Coronary artery (tissue), 2 donors: ENCODE measurements at places on chromosomes 7 and 10.

DNA sequence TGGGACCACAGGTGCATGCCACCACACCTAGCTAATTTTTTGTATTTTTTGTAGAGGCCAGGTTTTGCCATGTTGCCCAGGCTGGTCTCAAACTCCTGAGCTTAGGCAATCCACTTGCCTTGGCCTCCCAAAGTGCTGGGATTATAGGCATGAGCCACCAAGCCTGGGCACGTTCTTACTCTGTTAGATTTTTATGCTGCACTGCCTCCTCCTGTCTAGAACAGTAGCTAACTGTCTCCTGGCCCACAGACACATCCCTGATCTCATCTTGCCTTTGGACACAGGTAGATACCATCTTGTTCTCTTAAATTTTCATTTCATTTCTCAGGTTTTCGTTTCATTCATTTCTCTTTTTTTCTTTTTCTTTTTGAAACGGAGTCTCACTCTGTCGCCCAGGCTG, 41.1 kb downstream of the BLVRA start:
- no peak for DNase-seq

DNA sequence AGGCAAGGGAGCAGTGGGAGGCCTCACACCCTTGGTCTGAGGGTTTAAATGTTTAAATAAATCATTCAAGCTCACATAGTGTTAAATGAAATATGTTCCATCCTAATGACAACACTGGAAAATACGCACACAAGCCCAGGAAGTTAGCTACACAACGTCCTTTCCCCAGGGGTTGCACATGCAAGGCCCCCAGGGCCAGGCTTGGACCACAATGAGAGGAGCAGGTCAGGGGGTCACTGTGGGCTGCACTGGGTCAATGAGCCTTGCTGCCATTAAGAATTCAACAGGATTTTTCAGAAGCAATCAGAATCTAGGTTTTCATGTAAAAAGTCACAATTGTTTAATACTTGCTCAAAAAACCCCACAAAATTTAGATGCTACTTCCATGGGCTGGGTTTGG, 64.9 kb upstream of the ADCY1 start:
- DNase-seq = no peak

- no peak for DNase-seq
These were observed 24.2 kb upstream of the MACC1 start for GRCh38 chr7:20241194-20241910.

DNA sequence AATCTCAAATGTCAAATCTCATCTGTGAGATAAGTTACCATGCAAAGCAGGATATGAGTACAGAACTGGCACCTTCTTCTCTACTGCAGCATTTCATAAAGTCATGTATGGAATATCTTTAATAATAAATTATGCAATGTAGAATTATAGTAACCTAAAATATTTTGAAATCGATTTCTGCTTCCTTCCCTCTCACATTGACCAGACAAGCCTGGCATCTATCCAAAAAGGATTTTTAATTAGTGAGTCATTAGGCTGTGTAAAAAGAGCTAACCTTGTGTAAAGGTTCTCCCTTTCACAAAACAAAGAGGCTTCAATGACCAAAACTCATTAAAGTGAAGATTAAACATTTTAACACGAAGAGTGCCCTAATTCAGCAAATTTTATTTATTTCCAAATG, 48.8 kb upstream of the EXOC6 start:
- DNase-seq = no peak

DNA sequence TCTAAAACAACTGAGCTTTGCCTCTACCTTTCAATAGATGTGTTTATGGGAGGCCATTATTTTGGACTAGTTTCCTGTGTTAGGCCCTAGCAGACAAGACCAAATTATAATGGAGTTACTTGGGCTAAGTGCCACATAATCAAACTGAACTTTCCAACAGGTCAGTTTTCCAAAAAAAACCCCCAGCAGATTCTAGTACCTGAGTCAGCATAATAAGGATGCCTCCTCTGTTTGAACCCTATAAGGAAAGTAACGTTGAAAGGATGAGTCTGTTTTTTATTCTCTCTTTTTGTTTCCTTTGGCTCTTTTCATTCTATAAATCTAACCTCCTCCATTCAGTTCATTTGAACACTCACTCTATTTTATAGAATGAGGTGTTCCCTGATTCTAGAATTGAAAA, 148.1 kb upstream of the FAM3C start:
- no peak for DNase-seq

DNA sequence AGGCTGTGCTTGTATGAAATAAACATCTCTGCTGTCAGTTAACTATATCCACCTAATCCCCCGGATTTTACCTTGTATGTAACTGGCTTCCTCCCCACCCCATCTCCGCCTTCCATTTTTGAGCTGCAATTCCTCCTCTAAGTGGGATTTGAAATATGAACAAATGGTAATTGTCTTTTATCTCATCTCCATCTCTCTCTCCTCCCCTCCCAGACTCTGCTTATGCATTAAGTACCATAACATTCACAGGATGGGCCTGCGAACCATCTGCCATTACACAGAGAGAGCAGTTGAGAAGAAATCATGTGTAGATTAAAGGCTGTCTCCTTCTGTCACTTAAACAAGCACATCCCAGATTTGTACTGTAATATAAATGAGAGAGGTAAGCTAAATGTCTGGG, 1169.9 kb downstream of the TYW1 start:
- peak; percentile 2 for DNase-seq

DNA sequence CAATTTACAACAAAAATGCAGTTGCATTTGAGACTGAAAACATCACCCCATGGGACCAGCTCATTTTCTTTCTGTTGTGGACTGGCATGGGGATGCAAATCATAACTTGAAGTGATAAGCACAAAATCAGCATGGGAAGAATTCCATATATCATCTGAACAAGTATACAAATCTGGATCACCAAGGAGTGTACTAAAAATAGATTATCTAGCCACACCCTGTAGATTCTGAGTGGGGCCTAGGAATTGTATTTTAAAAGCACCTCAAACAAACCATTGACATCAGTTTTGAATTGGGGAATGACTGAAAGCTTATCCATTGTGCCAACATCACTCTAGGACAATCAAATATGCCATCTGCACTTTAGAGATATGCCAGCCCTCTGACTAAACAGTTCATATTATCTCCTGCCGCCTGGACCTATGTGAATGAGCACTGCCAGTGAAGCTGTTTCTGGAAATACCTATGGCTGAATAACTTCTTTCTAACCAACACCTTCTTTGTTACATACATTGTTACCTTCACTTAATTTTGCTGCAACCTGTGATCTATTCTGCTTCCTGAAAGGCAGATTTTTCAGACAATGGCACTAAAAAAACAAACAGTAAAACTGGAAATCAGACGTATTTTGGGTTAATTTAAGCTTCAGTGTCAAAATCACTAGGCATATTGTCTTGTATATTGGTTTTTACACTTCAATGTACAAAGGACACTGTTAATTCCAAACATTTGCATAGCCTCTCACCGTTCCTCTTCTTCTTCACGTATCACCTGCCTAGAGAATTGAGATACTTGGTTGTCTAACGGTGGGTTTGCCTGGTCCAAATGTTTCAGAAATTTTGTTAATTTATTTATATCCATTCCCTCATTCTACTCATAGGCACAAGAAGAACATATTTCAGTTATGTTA, 42.4 kb upstream of the HGF start:
- no peak for DNase-seq

- DNase-seq = no peak
These were observed 48.9 kb downstream of the ZMYND11 start for GRCh38 chr10:184174-184573.

DNA sequence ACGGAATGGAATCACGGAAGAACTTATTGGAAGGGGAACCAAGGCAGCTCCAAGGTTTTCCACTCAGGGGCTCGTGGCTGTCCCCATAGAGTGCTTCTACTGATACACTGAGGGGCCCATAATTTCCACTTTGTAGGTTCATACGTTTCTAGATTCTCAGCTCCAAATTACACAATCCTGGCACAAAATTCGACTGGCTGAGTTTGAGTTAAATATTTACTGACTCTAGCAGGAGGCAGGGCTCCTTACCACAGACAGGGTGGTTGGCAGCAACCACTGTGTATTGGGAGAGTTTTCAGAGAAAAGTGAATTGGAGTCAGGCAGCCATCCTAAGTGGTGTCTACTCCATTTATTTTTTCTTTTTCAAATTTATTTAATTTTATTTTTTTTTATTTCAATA, 55.4 kb upstream of the SEC61G start:
- no peak for DNase-seq

- DNase-seq = no peak
These were observed 124.4 kb upstream of the ZNF804B start for GRCh38 chr7:88635149-88635548.

GRCh38 chr10:128526791-128527375, 400.7 kb upstream of the MKI67 start:
- DNase-seq = no peak

DNA sequence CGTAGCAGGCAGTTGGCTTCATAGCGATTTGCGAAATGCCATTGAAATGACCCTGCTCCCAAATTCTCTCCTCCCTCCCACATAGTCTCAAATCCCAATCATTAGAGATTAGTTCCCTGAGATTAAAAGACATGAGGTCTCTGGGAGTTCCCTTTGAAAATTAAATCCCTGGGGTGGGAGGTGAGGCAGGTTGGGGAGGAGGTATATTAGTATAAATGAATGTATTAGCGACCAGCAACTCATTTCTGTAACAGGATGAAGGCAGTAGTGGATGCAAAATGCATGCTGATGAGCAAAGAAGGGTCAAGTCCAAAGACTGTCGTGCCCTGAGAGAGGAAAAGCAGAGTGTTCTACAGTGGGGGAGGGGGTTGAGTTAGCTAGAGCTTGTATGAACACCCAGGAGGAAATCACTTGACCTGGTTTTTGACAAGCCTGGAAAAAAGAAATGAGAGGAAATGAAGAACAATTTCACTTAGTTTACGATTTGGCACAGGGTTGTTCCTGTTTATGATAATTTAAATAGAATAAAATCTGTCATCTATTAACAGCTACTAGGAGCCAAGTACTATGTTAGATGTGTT, 79.6 kb upstream of the MTPN start:
- DNase-seq = no peak

GRCh38 chr10:123766012-123766411, 99.9 kb downstream of the GPR26 start:
- DNase-seq = no peak

- no peak for DNase-seq
These were observed 62.8 kb downstream of the CDH23 start for GRCh38 chr10:71459513-71459912.

GRCh38 chr10:129894698-129895097, 69.4 kb downstream of the EBF3 start:
- no peak for DNase-seq

GRCh38 chr7:101466871-101467270, 104.2 kb downstream of the COL26A1 start:
- no peak for DNase-seq

DNA sequence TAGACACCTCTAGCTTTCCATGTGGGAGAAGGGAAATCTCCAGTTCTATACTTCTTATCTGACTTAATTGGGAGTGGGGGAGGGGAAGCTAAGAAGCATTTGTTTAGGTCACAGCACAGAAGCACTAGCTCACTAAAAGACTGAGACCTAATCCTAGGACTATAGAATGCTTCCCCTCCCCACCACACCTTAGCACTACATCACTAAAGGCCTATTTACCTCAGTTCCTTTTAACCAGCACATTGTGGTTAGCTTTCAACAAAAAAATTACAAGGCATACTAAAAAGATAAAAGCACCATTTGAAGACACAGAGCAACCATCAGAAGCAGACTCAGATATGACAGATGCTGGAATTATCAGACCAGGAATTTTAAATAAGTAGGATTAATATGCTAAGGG, 53.8 kb upstream of the ADRA2A start:
- no peak for DNase-seq

DNA sequence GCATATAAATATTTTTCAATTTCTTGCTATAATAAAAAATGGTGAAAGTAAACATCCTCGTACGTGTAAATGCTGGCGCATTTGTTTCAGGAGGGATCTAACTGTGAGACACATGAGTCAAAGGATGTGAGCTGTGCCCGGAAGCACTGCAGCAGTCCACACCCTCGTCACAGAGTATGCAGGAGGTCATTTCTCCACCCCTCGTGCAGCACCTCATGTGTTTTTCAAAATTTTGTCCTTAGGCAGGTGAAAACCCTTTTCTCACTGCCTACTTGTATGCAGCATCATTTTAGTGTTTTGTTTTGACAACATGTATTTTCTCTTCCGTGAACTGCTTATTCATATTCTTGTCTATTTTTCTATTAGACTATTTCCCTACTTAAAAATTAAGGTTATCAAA, 162.7 kb downstream of the AVL9 start:
- no peak for DNase-seq

GRCh38 chr10:90041585-90041984, 340.2 kb downstream of the KIF20B start:
- DNase-seq = no peak
